ENCODE measurements at places on chromosomes 11 and 22.
A peak's percentile ranks its signal among the peaks of the same experiment; 100 is the strongest.

DNA sequence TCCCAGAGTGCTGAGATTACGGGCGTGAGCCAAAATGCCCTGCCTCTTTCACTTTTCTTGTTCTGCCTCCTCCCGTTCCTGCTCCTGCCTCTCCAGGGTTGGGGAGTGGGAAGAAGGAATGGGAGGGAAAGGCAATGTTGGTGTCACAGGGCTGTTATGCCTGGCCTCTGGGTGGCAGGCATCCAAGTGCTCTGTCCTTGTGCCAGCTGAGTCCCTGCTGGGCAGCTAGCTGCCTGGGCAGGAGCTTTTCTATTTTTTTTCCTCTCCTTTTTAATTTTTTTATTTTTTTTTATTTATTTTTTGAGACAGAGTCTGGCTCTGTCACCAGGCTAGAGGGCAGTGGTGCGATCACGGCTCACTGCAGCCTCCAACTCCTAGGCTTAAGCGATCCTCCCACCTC, 4.1 kb upstream of the SAC3D1 start:
- DNase-seq: peak; percentile 47

GRCh38 chr11:73759610-73760134, 1.2 kb downstream of the RAB6A start:
- DNase-seq: no peak

GRCh38 chr11:92302770-92303169, 78.2 kb downstream of the FAT3 start:
- no peak for DNase-seq

- no peak for DNase-seq
Measured at GRCh38 chr22:37989146-37990045, 5.0 kb upstream of the SOX10 start.

GRCh38 chr11:7473717-7474116, 11.6 kb upstream of the OLFML1 start:
- DNase-seq: no peak

GRCh38 chr11:17230867-17231851, 23.4 kb upstream of the PIK3C2A start:
- no peak for DNase-seq

DNA sequence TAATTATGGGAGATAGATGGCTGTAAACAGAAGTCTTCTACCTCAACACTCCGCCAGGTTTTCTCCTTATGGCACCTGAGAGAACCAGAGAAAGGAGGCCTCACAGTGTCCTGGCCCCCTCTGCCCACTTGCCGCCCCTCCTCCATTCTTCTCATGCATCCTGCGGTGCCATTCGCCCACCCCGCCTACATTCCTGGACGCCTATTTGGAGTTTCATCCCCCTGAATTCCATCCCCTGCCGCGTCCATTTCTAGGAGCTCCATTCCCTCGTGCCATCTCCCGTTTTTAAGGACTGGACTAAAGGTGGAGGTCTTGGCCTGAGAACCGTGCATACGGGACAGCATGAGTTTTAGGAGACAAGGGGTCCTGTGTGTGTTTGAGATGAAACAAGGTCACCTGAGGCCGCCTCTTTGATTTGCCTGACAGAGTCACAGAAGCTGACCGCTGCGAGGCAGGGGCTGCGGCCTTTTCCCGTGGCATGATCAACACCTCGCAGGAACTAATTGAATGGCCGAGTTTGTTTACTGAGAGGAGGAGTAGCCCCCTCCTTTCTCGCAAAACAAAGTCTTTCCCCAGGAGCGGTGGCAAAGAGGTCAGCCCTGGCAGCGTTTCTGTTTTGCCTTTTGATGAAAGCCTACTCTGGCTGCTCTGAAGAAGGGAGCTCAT, 246.2 kb downstream of the ST3GAL4 start:
- DNase-seq: no peak

GRCh38 chr11:12585861-12586260, 88.4 kb upstream of the TEAD1 start:
- no peak for DNase-seq

DNA sequence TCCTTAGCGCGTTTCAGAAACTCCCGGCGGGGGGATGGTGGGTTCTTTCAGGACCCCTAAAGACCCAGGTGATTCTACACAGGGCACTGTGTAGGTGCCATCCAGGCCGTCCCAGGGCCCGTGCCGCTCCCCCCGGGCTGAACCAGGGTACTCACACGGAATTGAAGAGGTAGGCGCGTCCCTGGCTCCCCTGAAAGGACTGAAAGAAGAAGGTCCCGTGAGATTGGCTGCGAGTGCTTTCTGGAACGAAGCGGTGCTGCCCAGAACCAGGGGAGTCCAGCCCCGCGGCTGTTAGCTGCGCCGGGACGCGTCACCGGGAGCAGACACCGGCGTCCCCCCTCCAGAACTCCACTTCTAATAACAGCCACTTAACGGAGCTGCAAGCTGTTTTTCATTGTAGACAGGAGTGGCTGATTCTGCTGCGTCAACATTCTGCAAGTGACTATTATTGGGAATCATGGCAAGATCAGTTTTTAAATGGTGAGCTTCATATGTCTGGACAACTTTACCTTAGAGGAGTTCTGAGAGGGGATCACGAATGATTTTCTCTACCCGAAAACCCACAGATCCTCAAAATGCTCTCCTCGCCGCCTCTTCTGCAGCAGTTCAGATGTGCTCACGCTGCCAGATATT, 31.8 kb downstream of the YPEL1 start:
- DNase-seq: no peak

DNA sequence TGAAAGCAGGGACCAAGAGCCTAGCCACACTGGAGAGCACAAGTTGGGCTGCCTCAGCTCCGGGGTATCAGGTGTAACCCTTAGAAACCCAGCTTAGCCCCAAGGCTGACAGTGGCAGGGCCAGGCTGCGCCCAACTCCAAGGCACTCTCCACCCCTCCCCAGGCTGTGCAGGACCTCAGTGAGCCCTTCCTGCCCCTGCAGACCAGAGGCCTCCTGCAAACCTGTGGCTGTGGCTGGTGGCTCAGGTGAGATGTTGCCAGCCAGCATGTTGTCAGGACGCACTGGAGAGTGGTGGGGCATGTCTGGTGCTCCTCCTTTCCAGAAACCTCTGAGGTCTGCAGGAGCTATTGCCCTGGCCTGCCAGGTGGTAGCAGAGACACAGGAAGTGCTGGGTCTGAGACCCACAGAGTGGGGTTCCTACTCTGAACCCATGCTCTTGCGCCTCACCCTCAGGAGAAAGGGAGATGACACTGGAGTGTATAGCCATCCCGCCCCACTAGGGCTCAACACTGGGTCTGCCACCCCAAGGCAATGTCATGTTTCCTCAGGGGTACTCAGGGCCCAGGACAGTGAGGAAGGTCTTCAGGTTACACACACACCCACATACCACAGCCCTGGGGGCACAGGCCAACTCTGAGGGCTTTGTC, 2.4 kb upstream of the SCARF2 start:
- no peak for DNase-seq

DNA sequence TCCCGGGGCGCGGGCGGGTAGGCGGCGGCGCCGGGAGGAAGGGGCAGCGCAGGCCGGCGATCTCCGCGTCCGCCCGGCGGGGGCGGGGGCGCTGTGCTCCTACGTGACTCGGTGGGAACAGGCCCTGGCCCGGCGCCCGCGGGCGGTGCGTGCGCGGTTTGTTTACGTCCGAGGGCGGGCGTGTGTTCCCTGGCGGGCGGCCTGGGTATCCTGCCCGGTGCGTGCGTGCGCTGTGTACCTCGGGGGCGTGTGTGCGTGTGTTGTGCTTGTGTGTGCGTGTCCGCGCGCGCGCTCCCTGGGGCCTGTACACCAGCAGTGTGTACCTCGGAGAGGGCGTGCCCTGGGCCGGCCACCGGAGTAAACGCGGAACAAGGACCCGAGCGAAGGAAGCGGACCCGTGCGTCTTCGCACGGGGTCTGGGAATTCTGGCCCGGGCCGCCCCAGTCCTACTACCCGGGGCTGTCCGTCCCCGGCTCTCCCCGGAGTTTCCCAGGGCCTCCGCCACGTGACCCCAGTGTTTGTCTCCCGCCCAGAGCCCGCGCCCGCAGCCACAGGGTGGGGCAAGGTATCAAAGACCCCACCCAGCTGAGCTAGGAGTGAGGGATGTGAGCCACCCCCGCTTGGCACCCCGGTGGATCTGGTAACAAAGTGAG, 769 bp downstream of the MAFF start:
- DNase-seq: peak; percentile 90

GRCh38 chr11:123054301-123055065, 7.5 kb downstream of the HSPA8 start:
- peak; percentile 26 for DNase-seq
